Activated CD8-positive, alpha-beta memory T cell treated with anti-CD3 and anti-CD28 coated beads, Interleukin-2, amount 50 U/mL, for 4 hours (primary cell): ENCODE measurements at places on chromosomes 16 and 17.
A peak's percentile ranks its signal among the peaks of the same experiment; 100 is the strongest.

DNA sequence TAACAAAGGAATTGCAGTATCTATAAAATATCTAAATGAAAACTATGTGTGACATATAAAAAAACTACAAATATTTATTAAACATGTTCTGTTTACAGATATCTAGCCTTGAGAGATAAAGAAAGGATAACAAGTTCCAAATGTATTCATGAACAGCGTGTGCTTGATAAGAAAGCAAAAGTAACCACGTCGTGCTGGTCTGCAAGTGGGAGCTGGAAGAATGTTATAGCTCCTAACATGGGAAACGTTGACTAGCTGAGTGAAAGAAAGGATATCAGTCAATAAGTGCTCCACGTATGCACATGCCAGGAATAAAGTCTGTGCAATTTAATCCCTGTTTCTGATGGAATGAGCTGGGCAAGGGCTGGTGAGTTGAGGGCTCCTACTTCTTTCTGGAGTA lies 71.2 kb upstream of the CDYL2 start:
- DNase-seq, result no peak

GRCh38 chr16:47310792-47311211 lies 150.1 kb downstream of the ITFG1 start:
- DNase-seq, result no peak

DNA sequence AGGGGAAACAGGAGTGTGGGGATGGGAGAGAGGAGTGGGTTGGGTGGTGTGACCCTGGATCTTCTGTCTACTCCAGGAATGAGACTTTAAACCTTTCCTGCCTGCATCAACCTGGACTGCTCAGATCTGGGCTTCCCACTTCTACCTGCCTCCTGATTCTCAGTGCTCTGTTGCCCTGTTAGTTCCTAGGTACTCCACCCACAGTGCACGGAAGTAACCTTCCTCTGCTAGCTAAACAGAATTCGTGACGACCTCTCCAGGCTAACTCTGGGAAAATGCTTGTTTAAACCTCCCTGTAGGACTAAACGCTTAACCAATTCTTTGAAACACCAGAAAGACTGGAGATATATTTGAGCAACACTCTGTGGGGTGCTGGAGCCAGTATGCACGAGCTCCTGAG lies 83.4 kb upstream of the CLEC3A start:
- DNase-seq, result no peak

DNA sequence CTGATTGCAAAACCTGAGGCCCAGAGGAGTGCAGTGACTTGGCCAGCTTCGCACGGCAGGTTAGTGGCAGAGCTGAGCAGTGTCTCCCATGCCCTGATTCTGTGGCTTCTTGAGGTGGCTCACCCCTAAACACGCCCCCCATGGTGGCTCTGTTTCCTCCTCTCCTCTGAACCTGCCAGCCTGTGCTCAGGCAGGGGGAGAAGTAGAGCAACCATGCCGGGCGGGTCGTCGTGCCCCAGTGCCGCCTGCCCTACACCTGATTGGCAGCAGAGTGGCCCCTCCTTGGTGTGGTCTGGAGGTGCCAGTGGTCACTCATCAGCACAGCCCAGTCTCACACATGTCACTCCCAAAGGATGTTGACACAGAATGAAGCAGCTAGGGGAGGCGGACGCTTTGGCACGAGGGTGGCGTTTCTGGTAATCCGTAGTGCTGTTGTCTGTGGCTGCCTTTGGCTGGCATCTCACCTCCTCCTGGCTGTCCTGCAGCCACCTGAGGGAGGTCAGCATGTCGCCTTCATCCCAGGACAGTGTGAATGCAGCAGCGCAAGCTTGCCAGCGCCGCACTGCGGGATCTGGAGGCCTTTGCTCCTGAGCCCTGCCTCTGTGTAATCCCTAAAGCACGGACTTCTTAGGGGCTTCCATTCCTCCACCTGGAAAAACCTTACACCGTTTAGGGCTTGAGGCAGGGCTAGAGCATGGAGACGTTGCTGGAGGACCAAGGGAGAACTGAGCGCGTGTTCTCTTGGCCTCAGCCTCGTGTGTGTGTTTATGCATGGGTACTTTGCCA lies 294.7 kb downstream of the SEC14L1 start:
- peak; percentile 58 for DNase-seq

GRCh38 chr17:65561452-65562205 lies at the start of gene AXIN2:
AXIN2 (minus strand) TSS chr17:65561648; CDS start chr17:65558620, 3,028 bp downstream.
- DNase-seq, result peak; percentile 86

DNA sequence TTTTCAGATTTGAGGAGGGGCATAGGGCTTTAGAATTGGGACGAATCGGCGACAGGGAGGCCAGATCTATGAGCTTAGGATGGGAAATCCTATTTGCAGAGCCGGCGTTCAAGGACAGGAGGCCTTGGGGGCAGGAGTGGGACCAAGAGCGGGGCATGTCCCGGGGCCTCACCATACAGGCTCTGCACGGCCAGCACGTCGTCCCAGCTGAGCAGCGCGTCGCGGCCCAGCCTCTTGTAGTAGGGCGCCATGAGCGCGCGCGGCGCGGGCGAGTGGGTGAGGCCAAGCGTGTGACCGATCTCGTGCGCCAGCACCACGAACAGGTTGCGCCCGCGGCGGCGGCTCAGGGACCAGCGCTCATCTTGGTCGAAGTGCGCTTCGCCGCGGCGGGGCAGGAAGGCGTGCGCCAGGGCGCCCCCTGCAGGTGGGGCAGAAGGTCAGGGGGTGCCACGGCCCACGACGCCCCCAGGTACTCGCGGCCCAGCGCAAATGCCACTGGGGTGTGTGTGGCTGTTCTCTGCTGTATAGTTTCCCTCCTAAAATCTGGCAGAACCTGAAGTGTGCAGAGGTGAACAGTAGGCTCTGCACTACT lies 9.3 kb downstream of the C17orf50 start:
- DNase-seq, result no peak

DNA sequence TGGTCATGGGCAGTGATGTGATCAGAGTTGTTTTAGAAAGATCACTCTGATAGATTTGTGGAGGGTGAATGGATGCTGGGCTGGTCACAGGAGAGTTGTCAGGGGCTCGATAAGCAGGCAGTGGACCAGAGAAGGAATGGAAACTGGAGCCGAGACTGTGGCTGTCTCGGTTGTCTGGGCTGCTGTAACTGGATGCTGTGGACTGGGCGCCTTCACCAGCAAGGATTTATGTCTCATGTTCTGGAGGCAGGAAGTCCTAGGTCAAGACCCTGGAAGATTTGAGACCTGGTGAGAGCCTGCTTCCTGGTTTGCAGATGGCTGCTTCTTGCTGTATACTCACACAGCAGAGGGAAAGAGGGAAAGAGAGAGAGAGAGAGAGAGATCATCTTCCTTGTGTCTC lies 203.6 kb downstream of the HS3ST4 start:
- DNase-seq, result no peak

- no peak for DNase-seq
These were observed 594 bp upstream of the SLC22A31 start for GRCh38 chr16:89200850-89201411.

- DNase-seq, result no peak
These were observed 158.5 kb downstream of the TANC2 start for GRCh38 chr17:63124536-63124935.

DNA sequence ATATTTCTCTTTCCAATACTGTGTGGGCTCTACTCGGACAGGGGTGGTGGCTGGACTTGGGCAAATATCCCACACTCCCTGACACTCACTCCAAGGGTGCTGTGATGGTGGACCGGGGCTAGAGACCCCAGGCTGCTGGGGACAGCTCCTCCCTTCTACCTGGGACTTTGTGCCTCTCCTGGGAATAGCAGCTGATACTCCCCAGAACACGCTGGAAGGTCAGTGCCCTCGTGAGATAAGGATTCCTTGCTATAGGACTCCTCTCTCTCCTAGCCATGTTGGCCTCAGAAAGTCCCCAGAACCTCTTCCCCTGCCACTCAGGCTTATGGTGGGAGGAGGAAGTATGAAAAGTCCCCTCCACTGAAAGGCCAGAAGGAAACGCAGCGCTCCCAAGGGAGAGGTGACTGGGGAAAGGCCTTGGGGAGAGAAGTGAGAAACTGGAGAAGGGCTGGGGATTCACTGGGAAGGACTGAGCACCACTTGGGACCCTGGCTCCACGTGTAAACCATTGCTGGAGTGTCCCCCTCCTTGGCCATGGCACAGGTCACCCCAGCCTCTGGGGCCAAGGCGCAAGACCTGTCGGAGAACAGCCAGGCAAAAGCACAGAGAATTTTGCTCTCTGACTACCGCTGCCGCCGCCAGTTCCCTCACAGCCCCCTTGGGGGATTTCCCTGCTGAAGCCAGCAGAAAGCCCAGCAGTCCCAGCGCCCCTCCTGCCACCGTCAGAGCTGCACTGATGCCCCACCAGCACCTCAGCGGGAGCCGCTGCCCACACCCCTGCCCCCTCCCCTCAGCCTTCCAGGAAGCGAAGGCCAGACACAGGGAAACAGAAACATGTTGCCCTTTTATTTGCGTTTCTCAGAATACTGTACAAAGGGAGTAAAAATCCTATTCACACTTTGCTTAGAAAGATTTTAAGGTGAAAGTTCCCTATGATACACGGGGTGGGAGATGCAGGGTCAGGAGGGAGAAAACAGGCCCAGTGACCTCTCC lies 2.1 kb upstream of the GSDMB start:
- peak; percentile 49 for DNase-seq

DNA sequence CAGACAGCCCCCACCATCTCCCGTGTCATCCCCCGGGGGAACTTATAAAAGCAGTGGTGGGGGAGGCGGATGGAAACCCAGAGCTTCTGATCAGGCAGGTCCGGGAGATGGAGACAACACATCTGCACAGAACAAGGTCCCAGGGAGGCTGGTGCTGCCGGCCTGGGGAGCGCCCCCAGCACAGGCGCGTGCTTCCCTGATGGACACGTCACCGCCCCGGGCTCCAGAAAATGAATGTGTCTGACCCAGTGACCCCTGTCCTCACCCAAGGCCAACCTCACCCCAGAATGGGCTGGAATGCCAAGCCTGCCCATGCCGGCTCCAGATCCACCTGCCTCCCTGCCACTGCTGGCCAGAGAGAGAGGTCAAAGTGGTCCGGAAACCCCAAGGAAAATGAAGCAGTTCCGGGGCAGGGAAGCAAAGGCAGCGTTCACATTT lies 12.5 kb downstream of the SLC7A5 start:
- DNase-seq, result peak; percentile 21

- DNase-seq, result no peak
These were observed 2.5 kb upstream of the ATP6V0C start for GRCh38 chr16:2511128-2511800.

DNA sequence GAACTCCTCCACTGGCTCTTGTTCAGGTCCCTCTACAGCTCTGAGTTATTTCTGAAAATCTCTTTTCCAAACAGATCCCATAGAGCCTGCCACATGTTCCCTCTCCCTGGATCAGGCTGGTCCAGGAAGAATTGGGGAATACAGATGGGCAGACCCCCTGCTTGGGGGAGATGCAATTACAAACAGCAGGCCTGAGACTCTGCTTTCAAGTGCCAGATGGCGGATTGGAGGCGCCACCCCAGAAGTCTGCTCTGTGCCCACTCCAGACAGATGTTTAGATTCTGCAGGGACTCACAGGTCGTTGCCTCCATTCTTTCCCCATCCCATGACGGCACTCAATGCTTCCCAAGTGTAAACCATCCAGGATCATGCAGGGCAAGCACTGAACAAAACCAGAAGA lies 316.6 kb downstream of the SLC39A11 start:
- DNase-seq, result no peak

DNA sequence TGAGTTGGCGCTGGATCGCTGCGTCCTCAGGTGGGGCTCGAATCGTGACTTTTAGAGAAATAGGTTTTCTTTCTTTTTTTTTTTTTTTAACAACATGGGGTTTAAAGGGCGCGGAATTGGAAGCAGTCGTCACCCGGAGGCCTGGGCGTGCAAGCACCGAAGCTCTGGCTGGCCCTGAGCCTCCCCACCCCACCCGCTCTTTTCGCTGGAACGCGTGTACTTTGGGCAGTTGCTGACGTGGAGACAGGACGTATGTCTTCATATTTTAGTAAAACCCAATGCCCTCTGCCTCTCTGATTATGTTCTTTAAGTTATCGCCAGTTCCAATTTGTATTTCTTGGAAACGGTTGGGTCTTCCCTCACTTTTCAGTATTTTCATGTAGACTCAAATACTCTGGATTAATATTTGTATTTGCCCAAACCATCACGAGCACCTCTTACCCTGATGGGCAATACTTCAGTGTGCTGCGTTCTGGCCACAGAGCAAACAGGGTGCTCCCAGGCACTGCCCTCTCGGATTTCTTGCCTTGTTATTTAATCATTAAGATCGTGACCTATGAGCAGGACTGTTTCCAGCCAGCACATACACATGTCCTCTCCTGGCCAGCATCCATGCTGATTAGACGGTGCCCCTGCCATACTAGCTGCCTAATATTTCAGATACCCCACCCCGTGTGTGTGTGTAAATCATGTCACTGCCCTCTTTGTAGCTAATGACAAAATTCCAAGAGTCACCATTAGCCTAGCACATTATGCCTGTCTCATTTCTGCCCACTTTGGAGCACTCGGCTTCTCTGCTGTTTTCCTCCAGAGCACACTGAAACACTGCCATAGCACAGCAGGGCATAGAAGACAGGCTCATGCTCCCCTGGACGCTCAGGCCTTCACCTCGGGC lies 805 bp upstream of the C16orf95 start:
- DNase-seq, result peak; percentile 32

DNA sequence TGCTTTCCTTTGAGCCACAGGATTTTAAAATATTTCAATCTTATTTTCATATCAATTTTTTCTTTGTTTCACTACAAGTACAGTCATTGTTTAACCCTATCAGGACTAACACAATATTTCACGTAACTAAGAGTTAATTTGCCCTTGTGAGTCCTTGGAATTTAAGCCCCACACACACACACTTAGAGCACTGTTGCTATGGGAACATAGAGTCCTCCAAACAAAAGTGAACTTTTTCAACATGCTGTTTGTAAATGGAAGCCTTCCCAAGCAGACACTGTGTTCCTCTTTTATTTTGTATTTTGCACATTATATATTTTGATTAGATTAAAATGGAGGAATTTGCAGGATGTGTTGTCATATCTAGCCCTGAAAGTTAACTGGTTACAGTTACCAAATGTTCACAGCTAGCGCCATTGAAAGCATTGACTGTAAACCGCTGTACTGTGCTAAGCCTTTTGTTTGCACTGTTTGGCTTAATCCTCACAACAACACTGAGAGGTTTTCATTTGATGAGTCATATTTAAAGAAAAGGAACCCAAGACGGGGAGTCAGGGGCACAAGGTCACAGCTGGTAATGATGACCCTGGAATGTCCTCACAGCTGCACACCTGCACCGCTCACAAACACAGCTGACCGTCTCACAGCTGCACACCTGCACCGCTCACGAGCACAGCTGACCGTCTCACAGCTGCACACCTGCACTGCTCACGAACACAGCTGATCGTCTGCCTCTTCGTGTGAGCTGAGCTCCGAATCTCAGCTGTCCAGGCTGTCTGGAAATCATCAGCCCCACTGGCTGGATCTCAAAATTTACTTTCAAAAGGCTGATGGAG lies 6.3 kb downstream of the HSBP1 start:
- no peak for DNase-seq

GRCh38 chr16:87851141-87851587 lies 18.1 kb downstream of the SLC7A5 start:
- no peak for DNase-seq

DNA sequence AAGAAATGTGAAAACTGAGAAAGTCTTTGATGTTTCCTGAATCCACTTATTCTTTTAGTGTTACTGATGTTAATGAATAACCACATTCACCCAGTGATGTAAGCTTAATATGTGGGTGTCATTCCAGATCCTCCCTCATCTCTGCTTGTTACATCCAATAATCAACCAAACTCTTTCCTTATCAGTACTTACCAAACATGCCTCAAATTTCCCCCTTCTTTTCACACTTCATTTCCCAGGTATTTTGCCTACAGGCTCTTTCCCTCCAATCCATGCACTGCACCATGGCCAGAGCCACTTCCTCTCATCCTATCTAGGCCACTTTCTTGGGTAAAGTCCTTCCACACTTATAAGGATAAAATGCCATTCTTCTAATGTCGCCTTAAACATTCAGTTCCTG lies 451.5 kb downstream of the NPIPA7 start:
- no peak for DNase-seq
